ENCODE measurements at places on chromosomes 3 and 15.

DNA sequence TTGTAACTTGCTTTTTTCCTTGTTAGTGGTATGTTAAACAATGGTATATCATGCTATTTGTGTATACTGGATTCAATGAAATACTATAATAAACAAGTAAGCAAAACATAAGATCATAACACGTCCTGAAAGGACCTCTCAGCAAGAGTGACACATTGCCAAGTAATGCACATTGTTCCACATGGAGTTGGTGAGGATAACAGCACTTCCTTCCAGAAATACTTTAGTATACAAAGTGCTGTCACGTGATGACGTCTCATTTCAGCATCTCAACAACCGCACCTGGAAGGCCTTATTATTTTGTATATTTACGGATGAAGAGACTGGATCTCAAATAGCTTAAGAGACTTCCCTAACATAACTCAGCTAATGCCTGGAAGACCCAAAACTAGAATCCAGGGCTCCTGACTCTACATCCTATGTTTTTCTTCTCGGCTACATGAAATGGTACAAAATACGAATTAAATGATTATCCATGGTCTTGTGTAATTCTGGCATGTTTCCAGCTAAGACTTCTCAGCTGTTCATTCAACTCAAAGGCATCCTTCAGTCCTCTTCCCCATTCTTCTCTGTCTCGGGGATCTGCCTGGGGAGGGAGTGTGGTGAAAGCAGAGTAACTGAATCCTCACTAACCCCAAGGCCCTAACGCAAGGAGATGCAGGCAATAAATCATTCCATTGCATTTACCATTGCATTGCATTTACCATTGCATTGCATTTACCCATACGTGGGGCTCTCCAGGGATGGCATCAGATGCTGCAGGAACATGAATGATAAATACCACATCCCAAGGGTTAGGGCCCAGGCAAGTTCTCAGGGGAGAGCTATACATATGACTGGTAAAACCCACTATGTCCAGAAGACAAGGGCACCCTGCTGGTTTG, 79.2 kb downstream of the LIPC start:
- DNase-seq, result no peak
- H3K36me3 ChIP-seq, result no peaks in the 10 kb centered on the region
- H3K4me1 ChIP-seq, result no peaks in the 10 kb centered on the region
- no peak overlapping the region for H3K4me3 ChIP-seq
- H3K27me3 ChIP-seq, result no peaks in the 10 kb centered on the region

GRCh38 chr3:20811006-20811405, 625.0 kb upstream of the SGO1 start:
- no peaks in the 10 kb centered on the region for H3K36me3 ChIP-seq
- H3K4me3 ChIP-seq, result no peak overlapping the region
- no peak overlapping the region for H3K27ac ChIP-seq
- H3K27me3 ChIP-seq, result no peaks in the 10 kb centered on the region
- DNase-seq, result no peak

DNA sequence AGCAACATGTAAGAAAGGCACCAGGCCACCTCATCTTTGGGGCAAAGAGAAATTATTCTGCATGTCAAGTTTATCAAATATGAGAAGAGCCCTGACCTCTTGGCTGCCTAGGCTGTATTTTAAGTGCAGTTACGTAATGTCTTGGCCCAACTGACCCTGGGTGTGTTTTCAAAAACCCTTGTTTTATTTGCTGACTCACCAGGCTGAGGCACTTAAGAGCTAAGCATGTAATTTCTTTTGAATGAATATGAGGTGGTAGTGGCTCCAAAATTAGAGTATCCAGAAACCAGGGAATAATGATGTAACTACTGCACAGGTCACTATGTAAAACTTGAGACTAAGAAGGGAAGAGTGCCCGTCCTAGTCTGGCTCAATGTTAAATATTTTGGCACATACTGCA, 24.3 kb downstream of the PGPEP1L start:
- no peaks in the 10 kb centered on the region for H3K27me3 ChIP-seq
- peak; percentile 54 for DNase-seq
- H3K36me3 ChIP-seq, result no peaks in the 10 kb centered on the region

DNA sequence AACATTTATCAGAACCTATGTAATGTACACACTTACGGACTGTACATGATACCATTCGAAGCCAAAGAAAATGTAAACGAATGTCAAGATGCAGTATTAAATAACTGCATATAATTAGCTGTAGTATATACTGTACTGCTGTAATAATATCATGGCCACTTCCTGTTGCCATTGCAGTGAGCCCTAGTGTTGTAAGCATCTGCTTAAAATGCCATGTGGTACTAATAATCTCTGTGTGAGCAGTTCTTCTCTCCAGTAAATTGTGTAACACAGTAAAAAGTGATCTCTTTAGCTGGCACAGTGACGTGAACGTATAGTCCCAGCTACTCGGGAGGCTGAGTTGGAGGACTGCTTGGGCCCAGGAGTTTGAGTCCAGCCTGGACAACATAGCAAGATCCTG, 8.6 kb downstream of the SPG11 start:
- H3K27me3 ChIP-seq, result no peaks in the 10 kb centered on the region
- H3K27ac ChIP-seq, result no peak overlapping the region
- no peaks in the 10 kb centered on the region for H3K4me1 ChIP-seq
- no peak for DNase-seq
- H3K4me3 ChIP-seq, result no peak overlapping the region

- no peak overlapping the region for H3K4me3 ChIP-seq
- no peak for DNase-seq
- H3K27me3 ChIP-seq, result no peaks in the 10 kb centered on the region
- no peaks in the 10 kb centered on the region for H3K36me3 ChIP-seq
Observed at GRCh38 chr3:120640231-120640630, 41.8 kb downstream of the HGD start.

- no peak overlapping the region for H3K4me3 ChIP-seq
- H3K36me3 ChIP-seq, result no peaks in the 10 kb centered on the region
- no peak overlapping the region for H3K27ac ChIP-seq
- no peaks in the 10 kb centered on the region for H3K4me1 ChIP-seq
Observed at GRCh38 chr3:16936233-16936632, 51.5 kb downstream of the PLCL2 start.

DNA sequence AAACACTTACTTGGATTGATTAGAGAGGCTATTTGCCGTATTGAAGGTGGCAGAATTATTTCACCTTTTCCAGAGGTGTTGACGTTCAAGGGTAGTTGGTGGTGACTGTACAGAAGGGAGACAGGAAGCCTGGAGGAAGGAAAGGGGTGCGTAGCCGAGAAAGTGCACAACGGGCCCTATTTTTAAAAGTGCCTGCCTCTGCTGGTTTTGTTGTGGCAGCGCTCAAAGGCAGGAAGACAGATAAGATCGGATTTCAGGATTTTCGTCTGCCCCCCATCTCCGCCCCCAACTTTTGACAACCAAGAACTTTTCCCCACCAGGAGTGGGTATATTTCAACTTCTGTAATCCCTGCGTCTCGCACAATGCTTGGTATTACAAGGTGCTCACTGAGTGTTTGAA, 38.5 kb downstream of the SMAD3 start:
- no peaks in the 10 kb centered on the region for H3K36me3 ChIP-seq
- no peak overlapping the region for H3K4me3 ChIP-seq
- DNase-seq, result no peak
- peaks cover 16% of the 10 kb centered on the region for H3K4me1 ChIP-seq
- peak overlapping the region; percentile 81 for H3K27ac ChIP-seq

GRCh38 chr3:38644662-38645053, 4.8 kb downstream of the SCN5A start:
- H3K4me3 ChIP-seq, result no peak overlapping the region
- H3K4me1 ChIP-seq, result no peaks in the 10 kb centered on the region
- no peak overlapping the region for H3K27ac ChIP-seq
- DNase-seq, result no peak
- no peaks in the 10 kb centered on the region for H3K36me3 ChIP-seq
- no peaks in the 10 kb centered on the region for H3K27me3 ChIP-seq

GRCh38 chr15:101641129-101641764, 10.9 kb downstream of the TM2D3 start:
- no peaks in the 10 kb centered on the region for H3K36me3 ChIP-seq
- DNase-seq, result peak; percentile 67

DNA sequence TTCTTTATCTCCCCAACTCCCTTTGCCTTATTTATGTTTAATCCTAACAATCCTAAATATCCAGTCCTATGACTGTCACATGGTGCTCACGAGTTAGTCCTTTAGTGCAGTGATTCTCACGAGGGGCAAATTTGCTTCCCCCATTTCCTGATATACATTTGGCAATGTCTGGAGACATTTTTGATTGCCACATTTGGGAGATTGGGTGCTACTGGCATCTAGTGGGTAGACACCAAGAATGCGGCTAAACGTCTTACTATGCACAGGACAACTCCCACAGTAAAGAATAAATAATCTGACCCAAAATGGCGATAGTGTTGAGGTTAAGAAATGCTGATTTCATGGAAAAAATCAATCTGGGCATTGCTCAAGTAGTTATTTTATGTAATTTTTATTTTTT, 466.5 kb downstream of the ROBO2 start:
- H3K36me3 ChIP-seq, result no peaks in the 10 kb centered on the region
- H3K27ac ChIP-seq, result no peak overlapping the region
- no peaks in the 10 kb centered on the region for H3K27me3 ChIP-seq
- no peak for DNase-seq
- H3K4me3 ChIP-seq, result no peak overlapping the region

GRCh38 chr3:195550723-195551122, 7.6 kb upstream of the PPP1R2 start:
- no peaks in the 10 kb centered on the region for H3K27me3 ChIP-seq
- H3K36me3 ChIP-seq, result no peaks in the 10 kb centered on the region
- no peak for DNase-seq
- H3K4me3 ChIP-seq, result no peak overlapping the region
- no peaks in the 10 kb centered on the region for H3K4me1 ChIP-seq
- no peak overlapping the region for H3K27ac ChIP-seq

GRCh38 chr3:117863146-117863545, 1153.6 kb downstream of the TUSC7 start:
- no peak overlapping the region for H3K27ac ChIP-seq
- no peaks in the 10 kb centered on the region for H3K36me3 ChIP-seq
- DNase-seq, result no peak
- H3K4me3 ChIP-seq, result no peak overlapping the region

DNA sequence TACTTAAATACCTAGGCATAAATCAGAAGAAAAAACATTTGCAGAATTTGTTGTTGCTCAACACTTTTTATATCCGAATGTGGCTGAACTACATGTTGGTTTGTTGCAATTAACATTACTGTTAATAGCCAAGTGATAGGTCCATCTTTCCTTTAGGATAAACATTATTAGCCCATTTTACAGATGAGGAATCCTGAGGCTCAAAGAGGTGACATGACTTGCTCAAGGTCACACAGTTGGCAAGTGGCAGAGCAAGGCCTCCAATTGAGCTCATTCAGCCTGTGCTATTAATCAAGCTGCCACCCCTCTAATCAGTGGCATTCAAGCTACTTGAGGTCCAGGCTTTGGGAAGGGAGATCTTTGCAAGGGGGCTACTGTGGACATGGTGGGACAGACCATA, 125.8 kb upstream of the ATP2B2 start:
- no peak overlapping the region for H3K4me3 ChIP-seq
- H3K27ac ChIP-seq, result no peak overlapping the region
- no peaks in the 10 kb centered on the region for H3K4me1 ChIP-seq
- no peak for DNase-seq

- no peak for DNase-seq
- no peaks in the 10 kb centered on the region for H3K4me1 ChIP-seq
- H3K36me3 ChIP-seq, result no peaks in the 10 kb centered on the region
- H3K4me3 ChIP-seq, result no peak overlapping the region
- H3K27me3 ChIP-seq, result no peaks in the 10 kb centered on the region
Observed at GRCh38 chr3:115052906-115053305, 94.2 kb downstream of the ZBTB20 start.

GRCh38 chr3:133394561-133395311, 5.1 kb upstream of the BFSP2 start:
- no peaks in the 10 kb centered on the region for H3K4me1 ChIP-seq
- no peak overlapping the region for H3K4me3 ChIP-seq
- no peaks in the 10 kb centered on the region for H3K27me3 ChIP-seq
- H3K27ac ChIP-seq, result no peak overlapping the region

GRCh38 chr15:38888701-38889221, 324.1 kb upstream of the RASGRP1 start:
- no peak for DNase-seq
- H3K4me1 ChIP-seq, result peaks cover 4% of the 10 kb centered on the region
- no peak overlapping the region for H3K27ac ChIP-seq
- no peaks in the 10 kb centered on the region for H3K36me3 ChIP-seq
- H3K27me3 ChIP-seq, result no peaks in the 10 kb centered on the region

GRCh38 chr3:53833053-53833645, 13.1 kb downstream of the CHDH start:
- H3K36me3 ChIP-seq, result no peaks in the 10 kb centered on the region
- no peaks in the 10 kb centered on the region for H3K27me3 ChIP-seq
- H3K4me1 ChIP-seq, result no peaks in the 10 kb centered on the region

DNA sequence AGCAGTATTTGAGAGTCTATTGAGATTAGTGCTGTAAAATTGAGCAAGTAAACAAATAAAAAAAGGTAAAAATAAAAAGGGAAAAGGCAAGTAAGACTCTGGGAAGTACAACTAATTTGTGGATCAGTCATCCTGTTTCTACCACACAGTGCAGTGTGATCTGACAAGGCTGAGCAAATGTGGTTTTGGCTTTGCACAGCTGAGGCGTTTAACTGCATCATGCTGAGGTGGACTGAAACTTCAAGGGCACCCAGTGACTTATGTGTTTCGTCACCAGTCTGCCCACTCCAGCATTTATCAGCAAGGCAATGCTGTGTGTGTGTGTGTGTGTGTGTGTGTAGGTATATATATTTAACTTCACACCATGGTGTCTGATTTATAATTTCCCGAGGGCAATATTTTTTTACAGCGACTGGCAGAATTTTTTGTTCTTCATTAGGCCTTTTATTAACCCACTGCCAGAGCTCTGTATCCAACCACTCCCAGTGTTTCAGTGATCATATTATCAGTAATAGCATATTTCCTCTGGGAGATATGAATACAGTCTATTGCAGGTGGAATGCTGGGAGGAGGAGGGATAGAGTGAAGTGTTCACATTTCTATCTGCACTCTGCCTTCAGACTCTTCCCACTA, 131.5 kb upstream of the SATB1 start:
- H3K4me1 ChIP-seq, result no peaks in the 10 kb centered on the region
- no peak overlapping the region for H3K27ac ChIP-seq
- DNase-seq, result no peak
- no peaks in the 10 kb centered on the region for H3K27me3 ChIP-seq
- no peaks in the 10 kb centered on the region for H3K36me3 ChIP-seq

DNA sequence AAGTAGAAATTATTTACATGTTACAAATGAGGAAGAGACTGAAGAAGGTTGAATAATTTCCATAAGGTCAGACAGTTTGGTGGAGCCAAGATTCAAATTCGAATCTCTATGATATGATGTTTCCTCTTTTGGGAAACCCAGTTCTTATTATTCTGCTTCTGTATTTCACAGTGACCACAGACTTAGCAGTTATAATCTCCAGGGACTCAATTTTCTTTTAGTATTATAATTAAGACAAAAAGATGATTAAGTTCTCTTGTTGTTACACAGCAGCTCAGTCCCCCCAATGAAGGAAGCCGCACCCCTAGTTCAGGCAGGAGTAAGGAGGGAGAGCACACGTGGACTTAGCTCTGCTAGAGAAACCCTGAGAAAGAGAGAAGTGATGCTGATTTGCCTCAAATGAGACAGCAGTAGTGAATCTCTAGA, 130.6 kb downstream of the CCNL1 start:
- H3K27ac ChIP-seq, result no peak overlapping the region
- no peaks in the 10 kb centered on the region for H3K27me3 ChIP-seq
- H3K36me3 ChIP-seq, result no peaks in the 10 kb centered on the region
- H3K4me3 ChIP-seq, result no peak overlapping the region

Data from uterus (tissue), 4 donors.